Activated T-helper 2 cell treated with anti-CD3 and anti-CD28 coated beads, Interferon-gamma antibody, Interleukin-2, Interleukin-4, amounts not matched to agents 10 μg/mL and 5 μg/mL and 100 μg/mL, durations not matched to agents 14 hours and 24 hours and 36 hours (primary cell): ENCODE measurements at places on chromosomes 3 and 15. TPM values are rescaled to one million over a fixed set of nuclear protein-coding genes. Genes with fewer than 3 reads are reported as not detected.
A peak's percentile ranks its signal among the peaks of the same experiment; 100 is the strongest.

DNA sequence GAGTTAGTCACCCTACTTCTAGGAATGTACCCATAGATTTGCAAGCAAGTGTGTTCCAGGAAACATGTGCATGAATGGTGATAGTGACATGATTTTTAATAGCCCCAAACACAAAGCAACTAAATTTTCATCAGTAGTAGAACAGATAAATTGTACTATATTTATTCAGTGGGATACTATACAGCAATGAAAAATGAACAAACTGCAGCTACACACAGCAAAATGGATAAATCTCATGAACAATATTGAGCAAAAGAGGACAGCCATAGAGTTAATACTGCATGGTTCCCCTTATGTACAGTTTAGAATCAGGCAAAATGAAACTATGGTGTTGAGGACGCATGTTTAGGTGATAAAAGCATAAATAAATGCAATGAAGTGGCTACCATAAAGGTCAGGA lies 26.0 kb downstream of the MESP1 start:
- H3K36me3 ChIP-seq = no peaks in the 10 kb centered on the region
- H3K27ac ChIP-seq = no peak overlapping the region
- DNase-seq = no peak
- no peaks in the 10 kb centered on the region for H3K4me1 ChIP-seq

NCEH1 gene
- 9.6 and 10.0 TPM in 2 replicates for total RNA-seq

REC114 gene
- not detected in 2 replicates for total RNA-seq

- no peak overlapping the region for H3K27ac ChIP-seq
- H3K4me3 ChIP-seq = no peak overlapping the region
- DNase-seq = no peak
- no peaks in the 10 kb centered on the region for H3K36me3 ChIP-seq
- peaks cover 28% of the 10 kb centered on the region for H3K27me3 ChIP-seq
These were observed 286.9 kb downstream of the XXYLT1 start for GRCh38 chr3:194984066-194984465.

DNA sequence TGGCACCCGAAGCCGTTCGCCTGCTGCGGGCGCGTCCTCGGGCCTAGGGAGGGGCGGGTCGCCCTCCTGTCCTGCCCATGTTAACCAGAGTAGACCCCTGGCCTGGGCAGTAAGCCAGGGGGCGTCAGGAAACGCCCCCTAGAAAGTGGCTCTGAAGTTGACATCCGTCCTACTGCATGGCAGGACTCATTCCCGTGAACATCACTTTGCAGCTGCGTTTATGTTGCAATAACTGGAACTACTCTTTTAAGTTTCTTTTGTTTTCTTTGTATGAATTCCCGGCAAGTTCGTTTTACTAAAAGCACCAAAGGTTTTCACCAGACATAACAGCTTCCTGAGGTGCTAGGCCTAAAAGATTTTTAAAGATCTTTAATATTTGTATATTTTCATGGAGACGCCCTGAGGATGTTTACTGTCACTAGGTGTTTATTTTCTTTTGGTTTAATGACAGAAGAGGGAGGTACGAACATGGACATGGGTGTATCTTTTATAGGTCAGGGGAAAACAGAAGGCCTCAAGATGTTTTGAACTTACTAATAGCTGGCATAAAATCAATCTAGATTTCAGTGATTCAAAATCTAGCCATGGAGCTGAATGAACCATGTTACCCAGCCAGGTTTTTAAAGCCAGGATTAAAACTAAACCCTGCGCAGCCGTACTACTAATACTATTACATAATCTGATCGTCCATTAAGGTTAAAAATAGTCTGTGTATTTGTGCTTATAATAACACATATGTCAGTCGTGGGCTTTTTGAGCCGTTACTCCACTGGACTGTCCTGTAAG lies 1.0 kb downstream of the C15orf61 start:
- no peaks in the 10 kb centered on the region for H3K27me3 ChIP-seq
- H3K4me3 ChIP-seq = peak overlapping the region; percentile 90
- peaks cover 17% of the 10 kb centered on the region for H3K36me3 ChIP-seq
- no peak for DNase-seq
- H3K27ac ChIP-seq = peak overlapping the region; percentile 85

INSYN1 gene
- not detected in 2 replicates for total RNA-seq

DNA sequence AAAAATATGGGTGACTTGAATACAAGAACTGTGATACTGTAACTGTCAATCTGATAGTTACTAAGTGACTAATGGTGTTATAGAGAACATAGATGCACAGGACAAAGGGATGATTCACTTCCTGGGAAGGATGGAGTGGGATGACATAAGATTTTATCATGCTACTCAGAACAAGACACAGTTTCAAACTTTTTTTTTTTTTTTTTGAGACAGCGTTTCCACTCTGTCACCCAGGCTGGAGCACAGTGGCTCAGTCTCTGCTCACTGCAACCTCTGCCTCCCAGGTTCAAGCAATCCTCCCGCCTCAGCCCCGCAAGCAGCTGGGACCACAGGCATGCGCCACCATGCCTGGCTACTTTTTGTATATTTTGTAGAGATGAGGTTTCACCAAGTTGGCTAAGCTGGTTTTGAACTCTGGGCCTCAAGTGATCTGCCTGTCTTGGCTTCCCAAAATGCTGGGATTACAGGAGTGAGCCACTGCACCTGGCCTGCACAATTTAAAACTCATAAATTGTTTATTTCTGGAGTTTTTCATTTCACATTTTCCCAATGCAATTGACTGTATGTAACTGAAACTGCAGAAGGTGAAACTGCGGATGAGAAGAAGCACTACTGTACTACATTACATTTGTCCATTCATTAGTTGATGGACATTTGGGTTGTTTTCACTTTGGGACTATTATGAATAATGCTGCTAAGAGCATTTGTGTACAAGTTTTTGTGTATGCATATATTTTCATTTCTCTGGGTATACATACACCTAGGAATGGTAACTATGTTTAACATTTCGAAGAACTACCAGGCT lies 40.6 kb downstream of the ADIPOQ start:
- H3K4me3 ChIP-seq = peak overlapping the region; percentile 52
- H3K27me3 ChIP-seq = no peaks in the 10 kb centered on the region
- H3K36me3 ChIP-seq = peaks cover 2% of the 10 kb centered on the region
- DNase-seq = peak; percentile 47

- no peak overlapping the region for H3K27ac ChIP-seq
- H3K4me3 ChIP-seq = no peak overlapping the region
- DNase-seq = no peak
- H3K36me3 ChIP-seq = no peaks in the 10 kb centered on the region
- H3K4me1 ChIP-seq = peaks cover 18% of the 10 kb centered on the region
These were observed 39.3 kb upstream of the PPP4R2 start for GRCh38 chr3:72957297-72957696.

DNA sequence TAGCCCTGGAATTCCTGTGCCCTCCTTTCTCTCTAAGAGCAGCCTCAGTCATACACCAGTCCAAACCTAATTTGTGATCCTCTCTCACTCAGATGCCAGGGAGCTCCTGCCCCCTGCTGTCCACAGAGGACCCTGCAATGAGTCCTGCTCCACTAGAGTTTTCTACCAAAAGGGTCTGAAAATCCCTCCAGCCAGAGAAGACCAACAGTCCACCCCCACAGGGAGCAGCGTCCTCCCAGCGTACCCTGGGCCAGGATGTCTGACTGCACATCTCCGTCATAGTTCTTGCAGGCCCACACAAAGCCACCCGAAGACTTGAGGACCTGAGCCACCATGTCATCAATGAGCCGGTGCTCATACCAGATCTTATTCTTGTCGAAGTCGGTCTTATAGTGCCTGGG lies 15.4 kb downstream of the IDH2 start:
- no peaks in the 10 kb centered on the region for H3K27me3 ChIP-seq
- DNase-seq = no peak
- H3K27ac ChIP-seq = no peak overlapping the region

- DNase-seq = no peak
- no peak overlapping the region for H3K4me3 ChIP-seq
- H3K27me3 ChIP-seq = no peaks in the 10 kb centered on the region
- no peaks in the 10 kb centered on the region for H3K36me3 ChIP-seq
- no peaks in the 10 kb centered on the region for H3K4me1 ChIP-seq
These were observed 36.8 kb upstream of the PEX5L start for GRCh38 chr3:180073561-180073960.

BNC1 gene
- total RNA-seq = not detected in 2 replicates

POPDC2 gene
- 0.74 and 0.94 TPM in 2 replicates for total RNA-seq

UPK1B gene
- total RNA-seq = not detected in 2 replicates

BLOC1S6 gene
- total RNA-seq = 49.7 and 50.2 TPM in 2 replicates

LOXL1 gene
- 0.84 and 0.99 TPM in 2 replicates for total RNA-seq

EPB42 gene
- total RNA-seq = not detected in 2 replicates

- H3K36me3 ChIP-seq = peaks cover 13% of the 10 kb centered on the region
- peak overlapping the region; percentile 99 for H3K27ac ChIP-seq
- no peak for DNase-seq
- H3K27me3 ChIP-seq = peaks cover 14% of the 10 kb centered on the region
- peaks cover 44% of the 10 kb centered on the region for H3K4me1 ChIP-seq
- peak overlapping the region; percentile 94 for H3K4me3 ChIP-seq
These were observed 830 bp upstream of the RNF13 start for GRCh38 chr3:149812165-149812605.

SLCO2A1 gene
- total RNA-seq = not detected in 2 replicates

- DNase-seq = no peak
- H3K36me3 ChIP-seq = peaks cover 7% of the 10 kb centered on the region
- H3K27ac ChIP-seq = peak overlapping the region; percentile 74
- H3K4me3 ChIP-seq = peak overlapping the region; percentile 31
These were observed 19.9 kb downstream of the CLDN1 start for GRCh38 chr3:190302212-190302867.

DNA sequence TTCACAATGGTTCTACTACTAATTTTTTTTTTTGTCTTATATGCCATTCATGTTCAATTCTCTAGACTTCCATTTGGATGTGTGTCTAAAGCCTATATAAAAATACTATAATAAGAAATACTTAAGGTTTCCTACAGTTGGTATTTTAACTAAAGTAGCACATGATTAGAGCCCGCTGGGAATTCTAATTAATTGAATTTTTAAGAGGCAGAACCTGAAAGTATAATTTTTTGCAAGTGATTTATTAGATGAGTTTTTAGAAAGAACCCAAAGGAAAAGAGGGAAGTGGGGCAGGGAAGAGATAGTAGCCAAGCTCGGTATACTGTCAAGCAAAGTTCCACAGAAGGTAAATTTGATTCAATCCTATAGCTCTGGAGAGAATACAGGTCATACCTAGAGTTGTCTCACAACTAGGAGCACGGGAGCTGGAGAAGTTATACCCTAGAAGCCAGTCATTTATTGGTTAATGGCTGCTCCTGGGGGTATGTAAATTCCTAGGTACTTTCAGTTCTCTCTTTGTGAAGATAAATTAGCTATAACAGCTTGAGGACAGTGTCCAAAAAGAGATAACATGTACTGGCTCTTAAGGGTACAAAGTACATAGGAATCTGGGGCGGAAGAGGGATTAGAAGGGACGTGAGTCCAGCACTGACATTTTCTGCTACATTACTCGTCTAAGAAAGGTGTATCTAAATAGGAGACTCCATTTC lies 225.6 kb downstream of the CNTN6 start:
- DNase-seq = no peak
- no peaks in the 10 kb centered on the region for H3K36me3 ChIP-seq
- H3K27ac ChIP-seq = no peak overlapping the region
- H3K27me3 ChIP-seq = no peaks in the 10 kb centered on the region
- H3K4me1 ChIP-seq = no peaks in the 10 kb centered on the region
- H3K4me3 ChIP-seq = no peak overlapping the region

DNA sequence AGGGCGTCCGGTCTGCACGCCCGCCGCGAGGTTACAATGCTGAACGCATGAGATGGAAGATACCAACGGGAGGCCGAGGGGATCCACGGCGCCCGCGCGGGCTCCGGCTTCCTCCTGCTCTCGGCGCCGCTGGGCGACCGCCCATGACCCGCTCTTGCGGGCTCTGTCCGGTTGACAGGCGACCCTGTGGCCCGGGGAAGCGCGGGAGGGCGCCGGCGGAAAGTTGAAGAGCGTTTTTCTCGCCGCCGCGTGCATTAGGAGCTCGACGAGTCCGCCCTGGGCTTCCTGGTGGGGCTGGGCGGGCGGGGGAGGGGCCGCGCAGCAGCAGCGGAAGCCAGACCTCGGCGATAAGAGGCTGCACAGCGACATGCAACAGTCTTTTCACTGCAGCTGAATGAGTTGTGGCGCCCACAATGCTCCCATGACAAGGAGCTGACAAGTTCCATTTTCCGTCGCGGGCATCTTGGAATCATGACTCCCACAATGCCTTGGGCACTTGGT lies at the start of gene MBNL1:
TSS of gene MBNL1 (plus strand) at position 375 of the 501 bp plus-strand sequence. CDS start 31,265 bp downstream, outside the sequence.
- H3K36me3 ChIP-seq = peaks cover 39% of the 10 kb centered on the region
- peak within 1 kb of the TSS; percentile 94 for H3K4me3 ChIP-seq
- peak; percentile 82 for DNase-seq
- H3K27ac ChIP-seq = peak within 1 kb of the TSS; percentile 96
- H3K27me3 ChIP-seq = no peaks in the 10 kb centered on the region

GRCh38 chr15:48471073-48471472 lies 139.8 kb downstream of the DUT start:
- H3K4me1 ChIP-seq = no peaks in the 10 kb centered on the region
- no peak overlapping the region for H3K4me3 ChIP-seq
- no peak for DNase-seq
- no peaks in the 10 kb centered on the region for H3K36me3 ChIP-seq
- no peak overlapping the region for H3K27ac ChIP-seq
- H3K27me3 ChIP-seq = no peaks in the 10 kb centered on the region

DNA sequence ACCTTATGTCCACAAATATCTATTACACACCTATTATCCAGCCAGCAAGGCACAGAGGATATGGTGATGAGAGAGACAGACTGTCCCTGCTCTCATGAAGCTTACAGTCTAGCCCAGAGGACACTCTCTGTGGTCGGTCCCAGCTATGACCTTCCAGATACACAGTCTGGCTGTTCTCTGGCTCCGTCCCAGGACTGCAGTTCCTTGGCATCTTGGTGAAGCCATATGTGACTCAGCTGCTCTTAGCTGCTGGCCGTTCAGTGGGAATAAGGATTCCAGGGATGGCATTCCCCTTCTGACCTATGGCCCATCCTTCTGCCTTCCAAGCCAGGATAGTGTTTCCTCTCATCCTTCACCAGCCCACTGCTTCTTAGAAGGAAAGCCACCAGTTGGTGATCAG lies 30.8 kb downstream of the MEX3B start:
- H3K27me3 ChIP-seq = peaks cover 2% of the 10 kb centered on the region
- H3K4me1 ChIP-seq = no peaks in the 10 kb centered on the region
- no peak for DNase-seq
- H3K27ac ChIP-seq = no peak overlapping the region
- no peaks in the 10 kb centered on the region for H3K36me3 ChIP-seq

THRB gene
- total RNA-seq = not detected in 2 replicates

DNA sequence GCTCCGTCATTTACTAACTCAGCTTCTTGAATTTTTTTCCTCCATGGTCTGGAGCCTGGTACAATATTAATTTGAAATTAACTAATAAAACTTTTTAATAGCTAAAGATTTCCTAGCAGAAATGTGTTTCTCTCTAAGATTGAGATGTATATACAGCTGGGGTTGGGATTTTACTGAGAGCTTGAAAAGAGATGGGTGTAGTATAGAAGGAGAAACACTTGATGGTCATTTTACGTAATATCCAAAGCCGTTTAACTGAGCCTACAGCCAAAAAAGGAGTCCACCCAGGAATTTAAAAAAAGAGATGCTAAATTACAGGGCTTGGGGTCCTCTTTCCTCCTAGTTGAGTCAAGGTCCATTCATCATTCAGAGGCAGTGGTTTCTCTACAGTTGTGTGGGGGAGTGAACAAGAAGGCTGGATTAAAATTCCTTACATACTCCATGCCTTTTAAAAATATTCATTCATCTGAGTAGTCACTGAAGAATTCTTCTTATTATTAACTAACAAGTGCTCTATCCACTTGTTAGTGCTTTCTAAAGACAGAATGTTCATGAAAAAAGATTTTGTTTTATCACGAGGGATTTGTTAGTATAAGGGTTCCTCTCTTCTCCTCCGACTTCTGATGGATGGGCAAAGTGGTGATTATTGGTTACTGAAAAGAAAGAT lies 255.3 kb upstream of the IL12A start:
- no peaks in the 10 kb centered on the region for H3K4me1 ChIP-seq
- no peak for DNase-seq
- no peaks in the 10 kb centered on the region for H3K36me3 ChIP-seq
